ENCODE measurements at places on chromosomes 6 and 20. TPM values are rescaled to one million over a fixed set of nuclear protein-coding genes. Genes with fewer than 3 reads are reported as not detected.

MTO1 gene
- total RNA-seq: 25.9 TPM

FAM83D gene
- 5.8 TPM for total RNA-seq

- H3K27me3 ChIP-seq: no peaks in the 10 kb centered on the region
- H3K4me1 ChIP-seq: no peaks in the 10 kb centered on the region
- no peak overlapping the region for H3K27ac ChIP-seq
- H3K4me3 ChIP-seq: no peak overlapping the region
- no peak for DNase-seq
Observed at GRCh38 chr20:12528591-12529041, 480.2 kb upstream of the SPTLC3 start.

GRCh38 chr6:108446629-108447150, 114.0 kb upstream of the FOXO3 start:
- peaks cover 2% of the 10 kb centered on the region for H3K36me3 ChIP-seq
- no peak overlapping the region for H3K4me3 ChIP-seq
- DNase-seq: no peak

DNA sequence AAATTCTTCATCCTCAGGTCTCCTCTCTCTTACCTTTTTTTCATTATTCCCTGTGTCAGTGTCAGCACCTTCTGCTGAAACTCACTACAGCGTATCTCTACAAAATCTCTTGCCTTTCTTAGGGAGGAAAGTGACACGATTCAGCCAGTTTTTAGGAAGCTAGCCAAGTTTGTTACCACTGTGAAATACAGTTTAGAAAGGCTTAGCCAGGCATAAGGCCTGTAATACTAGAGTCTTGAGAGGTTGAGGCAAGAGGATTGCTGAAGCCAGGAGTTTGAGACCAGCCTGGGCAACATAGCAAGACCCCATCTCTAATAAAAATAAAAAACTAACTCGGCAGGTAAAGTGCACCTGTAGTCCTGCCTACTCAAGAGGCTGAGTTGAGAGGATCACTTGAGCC, 16.7 kb downstream of the TAB2 start:
- H3K4me3 ChIP-seq: no peak overlapping the region
- H3K36me3 ChIP-seq: no peaks in the 10 kb centered on the region
- no peak for DNase-seq
- no peaks in the 10 kb centered on the region for H3K4me1 ChIP-seq
- no peaks in the 10 kb centered on the region for H3K27me3 ChIP-seq

DNA sequence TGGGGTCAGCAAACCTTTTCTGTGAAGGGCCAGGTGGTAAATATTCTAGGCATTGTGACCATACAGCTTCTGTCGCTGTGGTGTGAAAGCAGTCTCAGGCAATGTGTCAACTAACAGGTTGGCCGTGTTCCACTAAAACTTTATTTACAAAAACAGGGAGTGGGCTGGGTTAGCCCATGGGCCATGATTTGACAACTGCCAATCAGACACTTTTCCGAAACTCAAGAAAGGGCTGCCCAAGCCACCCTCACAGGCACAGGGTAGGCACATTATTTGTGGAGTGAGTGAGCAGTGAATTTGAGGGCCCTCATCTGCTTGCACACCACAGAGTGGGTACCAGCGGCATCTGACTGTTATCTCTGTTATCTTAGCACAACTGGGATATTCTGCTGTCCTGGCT, 290.3 kb downstream of the TAF4 start:
- H3K4me1 ChIP-seq: peaks cover 2% of the 10 kb centered on the region
- H3K36me3 ChIP-seq: peaks cover 6% of the 10 kb centered on the region

DNA sequence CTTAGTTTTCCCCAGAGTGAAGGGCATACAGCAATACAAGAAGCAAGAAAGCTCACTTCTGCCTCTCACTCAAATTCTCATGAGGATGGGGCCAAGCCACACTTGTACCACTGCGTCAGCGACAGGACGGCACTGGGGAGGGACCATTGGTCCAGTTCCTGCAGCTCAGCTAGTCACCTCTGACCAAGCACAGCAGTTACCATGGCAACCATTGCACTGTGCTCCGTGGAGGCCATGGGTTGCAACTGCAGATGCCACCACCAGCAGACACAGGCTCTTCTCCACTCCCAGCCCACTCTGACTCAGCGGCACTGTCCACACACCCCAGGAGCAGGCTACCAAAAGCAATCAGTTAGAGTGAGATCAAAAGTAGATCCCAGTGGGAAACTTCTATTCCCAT, 441.1 kb upstream of the ARID1B start:
- H3K36me3 ChIP-seq: no peaks in the 10 kb centered on the region
- no peaks in the 10 kb centered on the region for H3K27me3 ChIP-seq
- no peak for DNase-seq
- H3K4me3 ChIP-seq: no peak overlapping the region
- H3K27ac ChIP-seq: no peak overlapping the region

NDUFAF4 gene
- 22.1 TPM for total RNA-seq

DNA sequence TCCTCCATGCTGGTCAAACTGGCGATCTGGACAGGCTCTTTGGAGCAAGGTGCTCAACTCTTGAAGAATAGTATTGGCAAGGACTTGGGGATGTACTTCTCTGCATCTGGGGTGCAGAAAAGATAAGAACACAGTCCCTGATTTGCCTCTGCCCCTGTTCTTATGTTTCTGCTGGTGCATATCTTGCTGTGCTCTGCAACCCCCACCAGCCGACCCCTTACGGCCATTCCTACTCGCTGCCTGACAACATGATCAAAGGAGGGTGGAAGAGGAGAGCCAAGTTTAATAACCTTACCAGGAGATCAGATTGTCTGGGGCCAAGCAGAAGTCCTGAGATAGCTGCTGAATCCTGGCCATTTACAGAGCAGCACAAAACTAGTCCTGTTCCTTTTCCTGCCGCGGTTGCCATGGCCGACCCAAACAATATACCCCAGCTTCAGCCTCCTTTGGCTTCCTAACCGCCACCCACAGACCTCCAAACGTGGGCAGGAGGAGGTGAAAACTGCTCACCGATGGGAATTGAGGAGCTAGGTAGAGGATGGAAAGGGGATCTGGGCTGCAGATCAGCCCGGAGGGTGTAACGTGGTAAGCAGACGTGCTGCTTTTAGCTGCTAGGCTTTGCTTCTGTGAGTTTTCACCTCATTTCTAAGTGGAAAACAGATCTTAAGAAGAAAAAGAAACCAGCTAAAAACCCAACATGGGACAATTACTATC, 60.9 kb downstream of the ATXN1 start:
- peaks cover 8% of the 10 kb centered on the region for H3K4me1 ChIP-seq
- no peaks in the 10 kb centered on the region for H3K36me3 ChIP-seq
- peak; percentile 20 for DNase-seq
- peak overlapping the region; percentile 10 for H3K27ac ChIP-seq
- no peak overlapping the region for H3K4me3 ChIP-seq

SLC26A8 gene
- 4.4 TPM for total RNA-seq

MDFI gene
- 40.6 TPM for total RNA-seq

- no peak overlapping the region for H3K4me3 ChIP-seq
- H3K27ac ChIP-seq: no peak overlapping the region
- no peaks in the 10 kb centered on the region for H3K36me3 ChIP-seq
- DNase-seq: no peak
Observed at GRCh38 chr6:108609276-108609769, 48.6 kb downstream of the FOXO3 start.

GRCh38 chr6:2245877-2246863, 765 bp upstream of the GMDS start:
- peak overlapping the region; percentile 81 for H3K27ac ChIP-seq
- DNase-seq: no peak
- no peaks in the 10 kb centered on the region for H3K27me3 ChIP-seq
- peak overlapping the region; percentile 83 for H3K4me3 ChIP-seq
- peaks cover 16% of the 10 kb centered on the region for H3K4me1 ChIP-seq

DNA sequence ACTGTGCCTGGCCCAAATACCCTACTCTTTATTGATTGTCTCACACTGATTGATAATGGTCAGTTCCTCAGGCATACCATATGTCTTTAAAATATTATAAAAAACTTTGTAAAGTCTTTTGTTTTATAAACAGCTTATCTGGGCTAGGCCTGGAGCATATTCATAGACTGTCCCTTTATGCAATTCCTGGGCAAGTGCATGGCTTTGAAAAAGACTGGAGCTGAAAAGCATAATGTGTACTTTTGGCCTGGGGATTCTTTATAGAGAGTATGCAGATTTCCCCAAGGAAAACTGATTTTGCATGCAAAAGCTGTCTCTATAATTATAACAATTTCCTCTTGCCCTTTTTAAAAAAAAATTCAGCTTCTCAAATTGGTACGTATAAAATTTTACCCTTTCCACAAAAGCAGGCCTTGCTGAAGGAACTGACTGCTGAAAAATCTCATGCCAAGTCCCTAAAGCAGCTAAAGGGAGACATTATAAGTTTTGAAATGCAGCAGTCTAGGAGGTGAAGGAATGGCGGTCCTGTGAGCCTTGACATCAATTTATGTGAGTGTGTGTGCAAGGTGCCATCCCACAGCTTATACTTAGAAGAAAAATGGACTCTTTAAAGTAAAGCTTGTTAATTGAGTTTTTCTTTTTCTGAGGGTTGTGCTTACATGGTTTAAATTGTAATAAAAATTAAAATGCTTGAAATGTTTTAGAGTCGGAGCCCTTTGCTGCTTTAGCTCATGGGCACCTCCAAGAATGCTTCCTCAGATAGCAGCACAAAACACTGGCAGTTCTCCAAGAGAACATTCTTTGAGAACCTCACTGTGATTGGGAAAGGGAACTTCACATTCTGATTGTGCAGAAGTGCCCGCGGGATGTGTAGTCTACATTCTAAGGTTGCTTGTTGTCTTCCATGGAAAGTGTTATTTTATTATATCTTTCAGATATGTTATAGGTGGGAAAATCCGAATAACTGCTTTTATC, 43.9 kb downstream of the PLCB4 start:
- no peak for DNase-seq
- H3K4me1 ChIP-seq: no peaks in the 10 kb centered on the region
- H3K27ac ChIP-seq: peak overlapping the region; percentile 33
- H3K36me3 ChIP-seq: no peaks in the 10 kb centered on the region
- no peak overlapping the region for H3K4me3 ChIP-seq

DNA sequence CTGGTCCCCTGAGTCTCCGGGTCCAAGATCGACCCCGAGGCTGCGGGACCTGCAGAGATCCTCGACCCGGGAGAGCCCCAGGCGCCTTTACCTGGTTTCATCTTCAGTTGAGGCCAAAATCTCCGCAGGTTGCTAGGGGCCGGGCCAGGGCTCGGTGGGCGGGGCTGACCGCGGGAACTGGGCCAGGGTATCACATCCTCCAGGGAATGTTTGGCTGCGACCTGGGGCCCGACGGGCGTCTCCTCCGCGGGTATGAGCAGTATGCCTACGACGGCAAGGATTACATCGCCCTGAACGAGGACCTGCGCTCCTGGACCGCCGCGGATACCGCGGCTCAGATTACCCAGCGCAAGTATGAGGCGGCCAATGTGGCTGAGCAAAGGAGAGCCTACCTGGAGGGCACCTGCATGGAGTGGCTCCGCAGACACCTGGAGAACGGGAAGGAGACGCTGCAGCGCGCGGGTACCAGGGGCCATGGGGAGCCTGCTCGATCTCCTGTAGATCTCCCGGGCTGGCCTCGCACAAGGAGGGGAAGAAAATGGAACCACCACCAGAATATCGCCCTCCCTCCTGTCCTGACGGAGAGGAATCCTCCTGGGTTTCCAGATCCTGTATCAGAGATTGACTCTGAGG, 53.8 kb upstream of the POLR1H start:
- H3K36me3 ChIP-seq: no peaks in the 10 kb centered on the region
- peaks cover 19% of the 10 kb centered on the region for H3K4me1 ChIP-seq
- no peak for DNase-seq
- H3K27me3 ChIP-seq: peaks cover 38% of the 10 kb centered on the region
- peak overlapping the region; percentile 26 for H3K4me3 ChIP-seq

- no peaks in the 10 kb centered on the region for H3K36me3 ChIP-seq
- no peak overlapping the region for H3K27ac ChIP-seq
- no peak overlapping the region for H3K4me3 ChIP-seq
- H3K27me3 ChIP-seq: no peaks in the 10 kb centered on the region
- DNase-seq: no peak
- H3K4me1 ChIP-seq: peaks cover 3% of the 10 kb centered on the region
Observed at GRCh38 chr6:89580997-89581666, 57.4 kb downstream of the LYRM2 start.

DNA sequence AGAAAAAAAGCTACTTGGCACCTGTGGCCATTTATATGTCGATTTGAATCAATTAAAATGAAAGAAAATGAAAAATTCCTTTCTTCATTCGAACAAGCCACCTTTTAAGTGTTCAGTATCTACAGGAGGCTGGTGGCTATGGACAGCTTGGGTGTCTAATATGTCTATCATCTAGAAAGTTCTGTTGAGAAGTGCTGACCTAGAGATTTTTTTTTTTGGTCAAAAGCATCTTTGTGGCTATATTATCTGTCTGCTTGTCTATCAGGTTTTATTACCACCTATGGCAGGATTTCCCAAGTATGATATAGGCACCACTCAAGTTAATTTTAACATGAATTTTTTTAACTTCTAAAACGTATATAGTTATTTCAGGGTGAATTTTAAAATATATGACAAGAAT, 250.8 kb downstream of the TSHZ2 start:
- no peak overlapping the region for H3K4me3 ChIP-seq
- no peaks in the 10 kb centered on the region for H3K4me1 ChIP-seq
- H3K27me3 ChIP-seq: no peaks in the 10 kb centered on the region
- H3K27ac ChIP-seq: no peak overlapping the region
- no peaks in the 10 kb centered on the region for H3K36me3 ChIP-seq

DNA sequence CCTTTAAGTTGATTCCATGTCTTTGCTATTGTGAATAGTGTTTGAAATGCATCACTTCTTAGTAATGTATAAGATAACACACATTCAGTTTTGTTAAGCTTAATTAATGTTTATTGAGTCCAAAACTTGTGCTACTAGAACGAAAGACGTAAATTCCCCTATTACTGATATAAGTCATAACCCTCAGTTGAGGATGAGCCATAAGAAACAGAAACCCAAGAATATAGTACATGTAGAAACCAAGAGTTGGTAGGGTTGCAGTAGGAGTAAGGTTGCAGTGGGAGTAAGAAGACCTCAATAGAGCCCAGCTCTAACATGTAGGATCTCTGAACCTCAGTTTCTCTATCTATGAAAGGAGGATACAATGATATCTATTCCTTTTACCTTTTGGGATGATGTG, 19.3 kb downstream of the CITED2 start:
- H3K27me3 ChIP-seq: no peaks in the 10 kb centered on the region
- no peaks in the 10 kb centered on the region for H3K4me1 ChIP-seq
- DNase-seq: no peak
- no peaks in the 10 kb centered on the region for H3K36me3 ChIP-seq
- no peak overlapping the region for H3K27ac ChIP-seq

DNA sequence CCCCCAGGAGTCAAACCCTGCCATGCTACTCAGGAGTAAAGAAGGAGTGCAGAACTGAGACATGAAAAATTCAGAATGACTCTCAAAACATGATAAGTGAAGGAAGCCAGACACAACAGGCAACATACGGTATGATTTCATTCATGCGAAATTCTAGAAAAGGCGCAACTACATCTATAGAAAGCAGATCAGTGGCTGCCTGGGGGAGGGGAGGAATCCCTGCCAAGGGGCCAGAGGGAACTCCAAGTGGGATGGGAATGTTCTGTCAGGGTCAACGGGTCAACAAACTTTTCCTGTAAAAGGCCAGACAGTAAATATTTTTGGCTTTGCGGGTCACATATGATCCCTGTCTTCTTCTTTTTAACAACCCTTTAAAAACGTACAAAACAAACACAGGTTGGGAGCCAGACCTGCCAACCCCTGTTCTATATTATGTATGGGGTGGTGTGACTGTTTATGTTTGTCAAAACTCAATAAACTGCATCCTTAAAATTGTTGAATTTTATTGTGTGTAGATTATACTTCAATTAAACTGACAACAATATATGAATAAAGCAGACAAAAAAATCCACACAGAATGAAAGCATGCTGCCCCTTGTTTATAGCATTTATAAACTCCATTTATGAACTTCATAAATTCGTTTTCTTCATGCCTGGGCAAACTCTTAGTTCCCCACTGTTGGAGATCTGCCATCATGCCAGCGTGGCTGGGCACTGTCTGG, 56.6 kb upstream of the TRAF3IP2 start:
- DNase-seq: no peak
- peaks cover 48% of the 10 kb centered on the region for H3K4me1 ChIP-seq
- H3K27me3 ChIP-seq: no peaks in the 10 kb centered on the region
- H3K27ac ChIP-seq: peak overlapping the region; percentile 79

Measured in spinal cord (tissue), 10 donors.